ENCODE measurements at places on chromosomes 2 and 18.

DNA sequence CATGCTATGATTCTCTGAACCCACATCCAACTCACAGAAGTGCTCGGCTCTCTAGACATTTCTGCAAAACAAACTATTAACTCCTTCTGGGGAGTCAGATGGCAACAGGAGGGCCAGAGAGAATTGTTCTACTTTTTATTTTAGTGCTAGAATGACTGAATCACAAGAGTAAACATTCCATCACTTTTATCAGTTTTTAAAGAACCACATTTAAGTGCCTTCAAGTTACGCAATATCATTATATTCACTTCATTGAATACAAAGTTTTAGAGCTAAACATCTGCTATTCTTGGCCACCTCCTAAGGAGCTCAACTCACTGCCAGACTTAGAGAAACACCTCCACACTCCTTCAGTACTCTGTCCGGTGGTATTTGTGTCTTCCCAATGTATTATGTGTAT lies 22.4 kb downstream of the B4GALT6 start:
- no peak for DNase-seq

GRCh38 chr2:175461839-175462238 lies 280.3 kb upstream of the ATP5MC3 start:
- DNase-seq = no peak

DNA sequence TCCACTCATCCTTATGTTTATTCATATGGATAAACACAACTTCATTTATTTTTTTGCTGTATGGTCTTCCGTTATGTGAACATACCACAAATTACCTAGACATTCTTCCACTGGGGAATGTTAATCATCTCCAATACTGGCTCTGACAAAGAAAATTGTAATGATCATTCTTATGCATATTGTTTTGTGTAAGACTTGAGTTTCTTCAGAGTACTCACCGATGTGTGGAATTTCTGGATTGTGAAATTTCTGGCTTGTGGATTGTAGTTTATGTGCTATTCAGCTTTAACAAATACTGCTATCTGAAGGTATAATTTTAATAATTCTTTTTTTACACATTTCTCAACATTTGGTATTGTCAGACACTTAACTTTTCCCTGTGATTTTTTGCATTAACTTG lies 212.2 kb upstream of the THUMPD2 start:
- DNase-seq = no peak

DNA sequence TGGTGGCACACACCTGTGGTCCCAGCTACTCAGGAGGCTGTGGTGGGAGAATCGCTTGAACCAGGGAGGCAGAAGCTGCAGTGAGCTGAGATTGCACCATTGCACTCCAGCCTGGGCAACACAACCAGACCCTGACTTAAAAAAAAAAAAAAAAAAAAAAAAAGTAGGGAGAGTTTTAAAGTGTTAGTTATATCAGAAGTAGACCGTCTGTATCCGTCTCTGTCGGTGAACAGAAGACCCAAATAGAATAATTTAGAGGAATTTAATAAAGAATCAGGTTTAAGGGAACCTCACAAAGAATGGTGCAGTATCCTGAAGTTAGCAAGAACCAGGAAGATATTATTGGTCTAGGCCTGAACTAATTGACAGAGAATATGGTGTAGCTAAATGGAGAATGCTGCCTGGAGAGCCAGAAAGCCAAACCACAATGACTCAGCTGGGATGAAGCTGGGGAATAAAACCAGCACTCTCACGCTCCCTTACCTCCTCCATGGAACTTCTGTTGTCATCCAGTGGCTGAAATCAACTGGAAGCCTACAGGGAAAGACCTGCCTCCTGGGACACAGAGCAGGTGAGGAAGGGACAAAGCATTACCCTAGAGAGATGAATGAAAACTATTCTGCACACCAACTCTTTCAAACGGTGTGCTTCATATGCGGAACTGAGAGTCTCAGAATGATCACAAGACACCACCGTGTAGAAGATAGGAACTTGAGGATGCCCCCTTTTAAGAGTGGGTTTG lies 39.1 kb upstream of the PLEKHM3 start:
- no peak for DNase-seq

GRCh38 chr18:6055711-6056110 lies 160.4 kb upstream of the TMEM200C start:
- DNase-seq = no peak

- DNase-seq = no peak
Observed at GRCh38 chr2:60463249-60463648, 90.2 kb downstream of the BCL11A start.

GRCh38 chr18:35695803-35696202 lies 114.3 kb downstream of the GALNT1 start:
- no peak for DNase-seq

DNA sequence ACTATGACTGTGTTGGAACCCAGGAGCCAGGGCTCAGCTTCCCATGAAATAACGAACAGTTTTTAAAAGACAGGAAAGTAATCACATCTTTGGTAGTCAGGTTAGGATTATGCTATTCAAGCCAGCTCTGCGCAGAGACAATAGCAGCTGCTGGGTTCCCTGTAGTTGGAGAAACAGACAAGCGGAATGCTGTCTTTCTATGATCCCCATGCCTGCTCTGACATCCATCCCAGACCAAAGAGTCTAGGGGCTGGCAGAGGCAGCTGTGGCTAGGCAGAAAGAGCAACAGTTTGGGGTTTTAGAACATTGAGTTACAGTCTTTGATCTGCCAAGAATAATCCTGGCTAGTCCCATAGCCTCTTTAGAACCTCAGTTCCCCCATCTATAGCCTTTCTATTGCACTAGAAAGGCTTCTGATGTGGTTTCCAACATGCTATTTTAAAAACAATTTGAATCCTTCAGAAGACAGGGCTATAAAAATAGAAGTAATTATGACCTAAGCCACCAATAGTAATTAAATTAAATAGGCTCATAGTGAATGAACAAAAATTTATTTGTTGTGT lies 146.8 kb downstream of the MTX2 start:
- no peak for DNase-seq

DNA sequence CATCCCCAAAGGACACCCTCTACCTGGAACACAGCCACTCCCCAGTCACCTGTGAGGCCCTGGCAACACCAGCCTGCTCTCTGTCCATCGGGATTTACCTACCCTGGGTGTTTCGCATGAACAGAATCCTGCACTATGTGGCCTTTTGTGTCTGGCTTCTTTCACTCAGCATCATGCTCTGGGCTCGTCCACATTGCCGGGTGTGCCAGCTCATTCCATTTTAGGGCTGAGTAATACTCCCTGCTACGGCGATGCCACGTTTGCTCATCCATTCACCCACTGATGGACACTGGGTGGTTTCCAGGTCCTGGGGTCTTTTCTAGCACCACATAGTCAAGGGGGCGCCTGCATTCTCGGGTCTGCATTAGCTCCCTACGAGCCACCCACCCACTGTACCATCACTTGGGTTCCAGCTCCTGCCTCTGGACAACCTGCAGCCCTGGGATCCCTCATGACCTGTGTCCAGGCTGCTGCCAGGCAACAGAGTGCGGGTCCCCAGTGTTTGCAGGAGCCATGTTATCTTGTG lies 22.0 kb downstream of the KCNF1 start:
- no peak for DNase-seq

- DNase-seq = no peak
Observed at GRCh38 chr2:65392609-65393008, 39.8 kb downstream of the SPRED2 start.

GRCh38 chr18:11310476-11311086 lies 161.2 kb upstream of the PIEZO2 start:
- peak; percentile 14 for DNase-seq

DNA sequence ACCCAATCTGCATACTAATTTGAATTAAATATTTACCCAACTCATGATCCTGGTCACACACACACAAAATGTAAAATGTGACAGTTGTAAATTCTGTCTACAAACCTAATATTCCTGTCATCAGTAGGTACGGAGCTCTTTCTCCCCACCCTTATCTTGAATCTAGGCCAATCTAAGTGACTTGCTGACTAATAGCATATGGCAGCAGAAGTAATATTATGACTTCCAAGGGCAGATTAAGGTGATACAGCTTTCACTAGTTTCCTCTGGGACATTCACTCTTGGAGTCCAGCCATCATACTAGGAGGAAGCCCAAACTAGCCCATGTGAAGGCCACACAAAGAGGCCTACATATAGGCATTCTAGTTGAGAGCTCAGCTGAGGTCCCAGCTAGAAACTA lies 89.4 kb downstream of the TMEM131 start:
- DNase-seq = no peak

- DNase-seq = no peak
Observed at GRCh38 chr2:10504370-10504993, 56.4 kb upstream of the ODC1 start.

- DNase-seq = no peak
Observed at GRCh38 chr2:129866391-129866790, 113.1 kb upstream of the RAB6C start.

- DNase-seq = no peak
Observed at GRCh38 chr2:64859312-64860212, 129.6 kb upstream of the SLC1A4 start.

DNA sequence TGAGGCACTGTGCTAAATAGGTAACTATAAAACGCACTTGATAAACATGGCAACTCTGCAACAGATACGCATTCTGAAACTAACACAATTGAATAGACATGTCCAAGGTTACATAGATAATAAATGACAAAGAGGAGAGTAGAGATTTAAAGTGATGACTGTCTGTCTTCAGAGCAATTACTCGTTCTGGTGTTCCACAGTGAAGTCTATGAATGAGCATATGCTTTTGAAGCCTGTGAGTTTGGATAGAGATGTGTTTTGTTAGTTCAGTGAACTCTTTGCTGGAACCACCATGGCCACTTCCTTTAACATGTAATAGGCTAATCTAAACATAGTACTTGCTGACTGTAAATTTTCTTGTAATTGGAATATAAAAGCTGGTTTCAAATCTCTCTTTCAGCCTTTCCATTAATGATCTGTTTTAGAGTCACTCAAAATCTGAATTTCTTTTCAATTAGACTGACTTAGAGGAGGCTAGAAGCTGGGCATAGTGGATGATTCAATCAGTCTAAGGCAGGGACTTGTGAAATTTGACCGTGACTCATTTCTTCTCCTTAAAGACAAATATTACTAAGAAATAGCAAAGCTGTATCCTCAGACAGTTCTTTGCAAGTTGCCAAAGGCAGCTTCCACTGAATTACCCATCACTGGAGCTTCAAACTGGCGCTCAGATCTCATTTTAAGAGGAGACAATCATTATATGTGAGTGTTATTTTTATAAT lies 1130.1 kb upstream of the CELF4 start:
- no peak for DNase-seq

DNA sequence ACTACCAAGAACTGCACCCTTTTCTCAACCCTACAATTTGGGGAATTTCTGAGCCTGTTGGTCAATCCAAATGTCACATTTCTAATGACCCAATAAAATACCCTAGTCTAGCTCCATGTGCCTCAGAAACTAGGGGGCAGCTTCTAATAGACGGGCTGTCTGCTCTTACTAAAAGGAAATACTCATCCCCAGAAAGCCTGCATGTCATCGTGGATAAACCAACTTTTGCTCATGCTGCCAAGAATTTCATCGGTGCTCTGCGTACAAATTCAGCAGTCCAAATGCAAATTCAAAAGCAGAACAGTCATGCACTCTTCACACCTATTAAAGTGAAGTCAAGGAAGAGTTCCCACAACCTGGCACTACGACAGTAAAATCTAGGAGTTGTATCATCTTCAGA lies 377.3 kb downstream of the LNPK start:
- no peak for DNase-seq

DNA sequence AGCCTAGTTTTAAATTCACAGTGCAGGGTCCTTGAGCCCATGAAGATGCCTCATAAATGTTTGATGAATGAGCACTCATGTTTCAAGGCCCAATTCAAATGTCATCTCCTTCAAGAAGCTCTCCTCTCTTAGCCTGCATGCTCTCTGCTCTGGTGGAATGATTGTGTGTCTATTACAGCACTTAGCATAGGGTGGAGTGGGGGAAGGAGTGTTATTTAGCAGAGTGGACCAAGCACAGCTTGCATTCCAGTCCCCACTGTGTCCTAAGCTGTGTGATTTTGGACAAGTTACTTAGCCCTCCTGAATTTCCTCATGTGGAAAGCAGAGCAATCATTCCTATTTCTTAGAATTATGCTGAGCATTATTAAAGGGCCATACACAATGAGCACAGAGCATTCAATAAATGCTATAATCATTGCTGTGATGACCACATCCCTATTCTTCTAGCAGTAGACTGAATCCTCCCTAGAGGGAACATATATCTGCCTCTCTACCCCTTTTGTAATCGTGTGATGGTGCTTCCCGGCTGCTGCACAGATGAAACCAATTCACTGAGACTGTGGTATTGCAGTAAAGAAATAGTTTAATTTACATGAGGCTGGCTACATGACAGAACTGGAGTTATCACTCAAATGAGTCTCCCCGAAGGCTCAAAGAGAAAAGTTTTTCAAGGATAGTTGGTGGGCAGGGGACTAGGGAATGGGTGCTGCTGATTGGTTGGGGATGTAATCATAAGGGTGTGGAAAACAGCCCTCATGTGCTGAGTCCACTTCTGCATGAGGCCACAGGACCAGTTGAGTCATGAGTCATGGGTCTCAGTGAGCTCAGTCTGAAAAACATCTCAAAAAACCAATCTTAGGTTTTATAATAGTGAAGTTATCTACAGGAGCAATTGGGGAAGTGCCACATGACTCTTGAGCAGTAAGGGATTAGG lies 173.4 kb upstream of the NDUFV2 start:
- DNase-seq = no peak

- peak; percentile 6 for DNase-seq
Observed at GRCh38 chr2:54634564-54635511, 88.6 kb upstream of the EML6 start.

DNA sequence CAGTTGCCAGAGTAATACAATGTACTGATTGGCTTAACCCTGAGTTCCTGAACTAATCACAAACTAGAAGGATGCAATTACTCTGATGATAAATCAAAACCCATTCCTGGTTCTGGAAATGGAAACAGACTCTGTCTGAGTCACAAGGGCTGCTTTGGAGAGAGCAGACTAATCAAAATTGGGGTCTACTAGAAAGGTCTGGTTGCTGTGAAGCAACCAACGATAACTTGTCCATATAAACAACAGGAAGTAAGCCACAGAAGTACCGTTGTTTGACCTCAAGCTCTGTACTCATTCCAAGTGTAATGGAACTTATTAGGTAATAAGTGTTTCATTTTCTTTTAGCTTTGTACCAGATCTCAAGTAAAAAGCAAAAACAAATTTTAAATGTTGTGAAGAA lies 49.7 kb downstream of the RASGRP3 start:
- DNase-seq = no peak

- DNase-seq = no peak
Observed at GRCh38 chr2:148998165-148998830, 40.2 kb upstream of the LYPD6B start.

GRCh38 chr2:159044804-159045286 lies 76.4 kb downstream of the TANC1 start:
- no peak for DNase-seq

- no peak for DNase-seq
Observed at GRCh38 chr2:81396417-81397019, 1092.0 kb upstream of the LRRTM1 start.

All from CD4-positive, alpha-beta T cell treated with Interferon alpha-2 for 1 hour (primary cell).